ENCODE measurements at places on chromosomes 12 and 14.

DNA sequence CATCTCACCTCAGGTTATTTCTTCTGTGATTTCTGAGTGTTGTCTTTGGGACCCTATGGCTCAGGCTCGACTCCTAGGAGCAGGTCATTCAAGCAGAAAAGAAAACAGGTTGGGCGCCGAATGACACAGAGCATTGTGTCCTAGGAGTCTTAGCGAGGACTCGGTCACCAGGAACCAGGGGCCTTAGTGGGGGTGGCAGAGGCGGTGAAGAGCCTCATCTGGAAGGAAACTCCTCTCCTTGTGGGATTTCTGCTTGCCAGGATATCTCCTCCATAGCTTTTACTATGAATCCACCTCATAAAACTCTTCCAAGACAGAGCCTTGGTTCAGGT lies 630 bp downstream of the PLEKHH1 start:
- DNase-seq, result no peak

DNA sequence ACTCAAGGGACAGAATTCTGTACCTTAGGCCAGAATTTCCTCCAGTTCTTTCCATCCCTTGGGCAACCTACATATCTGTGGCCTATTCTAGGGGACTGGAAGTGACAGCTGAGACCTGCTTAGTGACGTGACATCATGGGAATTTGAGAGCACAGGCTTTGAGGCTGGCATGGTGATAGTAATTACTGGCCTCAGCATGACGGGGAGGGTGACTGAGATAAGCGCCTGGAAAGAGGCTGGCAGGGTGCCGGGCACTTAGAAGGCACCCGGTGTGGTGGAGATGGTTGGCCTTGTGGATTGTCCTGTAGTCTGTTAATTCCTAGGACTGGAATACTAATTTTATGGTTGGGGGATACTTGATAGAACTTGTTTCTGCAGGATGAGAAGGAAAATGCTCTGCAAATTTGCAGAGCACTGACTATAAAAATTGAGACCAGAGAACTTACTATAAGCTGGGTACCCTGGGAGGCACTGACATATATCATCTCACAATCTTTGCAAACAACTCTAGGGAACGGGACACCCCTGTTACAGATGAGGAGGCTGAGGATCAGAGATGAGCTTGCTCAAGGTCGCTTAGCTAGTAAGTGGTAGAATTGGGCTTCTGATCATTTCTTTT lies 42.2 kb upstream of the TBX3 start:
- no peak for DNase-seq

GRCh38 chr14:54672688-54673087 lies 105.8 kb downstream of the SAMD4A start:
- no peak for DNase-seq

- no peak for DNase-seq
These were observed 71.6 kb downstream of the ZNF641 start for GRCh38 chr12:48279101-48279500.

- peak; percentile 82 for DNase-seq
These were observed at the start of the genes BBOF1 and ENTPD5 for GRCh38 chr14:74018586-74019407. BBOF1 (plus strand) TSS chr14:74019349; CDS start chr14:74019479, 130 bp downstream. ENTPD5 (minus strand) TSS chr14:74019288; CDS start chr14:73988102, 31,186 bp downstream.

- no peak for DNase-seq
These were observed 69.2 kb upstream of the LTA4H start for GRCh38 chr12:96104566-96104965.

DNA sequence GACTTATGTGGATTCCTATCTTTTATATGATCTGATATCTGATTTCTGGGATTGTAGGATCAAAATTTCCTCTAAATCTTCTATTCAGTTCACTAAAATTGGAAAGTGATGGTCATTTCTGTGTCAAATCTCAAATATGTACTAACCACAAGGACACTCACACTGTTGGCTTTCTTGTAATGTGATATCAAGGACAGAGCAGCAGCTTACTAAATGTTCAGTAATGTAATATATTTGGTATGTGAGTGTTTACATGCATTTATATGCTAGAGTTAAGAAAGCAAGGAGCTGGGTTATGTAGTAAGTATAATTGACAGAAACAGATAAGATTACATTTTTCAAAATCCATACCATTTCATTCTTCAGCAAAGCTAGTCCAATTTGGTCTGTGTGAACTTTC lies 16.5 kb downstream of the PUS7L start:
- DNase-seq, result no peak

- no peak for DNase-seq
These were observed 66.3 kb downstream of the OTX2 start for GRCh38 chr14:56744016-56744415.

DNA sequence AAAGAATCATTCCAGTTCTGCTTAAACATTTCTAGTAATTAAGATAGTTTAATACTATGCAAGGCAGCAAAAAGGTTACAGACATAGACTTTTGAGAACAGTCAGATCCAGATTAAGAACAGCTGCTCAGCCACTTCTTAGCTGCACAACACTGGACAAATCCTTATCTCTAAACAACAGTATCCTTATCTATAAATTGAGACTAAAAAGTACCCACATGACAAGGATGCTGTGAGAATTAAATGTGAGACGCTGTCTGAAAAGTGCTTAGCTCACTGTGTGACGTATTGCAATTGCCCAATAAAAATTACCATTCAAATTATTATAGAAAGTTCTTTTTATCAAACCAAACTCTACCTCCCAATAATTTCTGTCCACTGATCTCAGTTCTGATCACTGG lies 35.5 kb downstream of the BORCS5 start:
- no peak for DNase-seq

- no peak for DNase-seq
These were observed 45.4 kb downstream of the SLC8A3 start for GRCh38 chr14:70143306-70143705.

- peak; percentile 89 for DNase-seq
These were observed 16.9 kb downstream of the ASB2 start for GRCh38 chr14:93959239-93960107.

GRCh38 chr14:73223049-73223448 lies 14.3 kb upstream of the PAPLN start:
- DNase-seq, result no peak

- DNase-seq, result no peak
These were observed 79.4 kb downstream of the SETD3 start for GRCh38 chr14:99401211-99401610.

DNA sequence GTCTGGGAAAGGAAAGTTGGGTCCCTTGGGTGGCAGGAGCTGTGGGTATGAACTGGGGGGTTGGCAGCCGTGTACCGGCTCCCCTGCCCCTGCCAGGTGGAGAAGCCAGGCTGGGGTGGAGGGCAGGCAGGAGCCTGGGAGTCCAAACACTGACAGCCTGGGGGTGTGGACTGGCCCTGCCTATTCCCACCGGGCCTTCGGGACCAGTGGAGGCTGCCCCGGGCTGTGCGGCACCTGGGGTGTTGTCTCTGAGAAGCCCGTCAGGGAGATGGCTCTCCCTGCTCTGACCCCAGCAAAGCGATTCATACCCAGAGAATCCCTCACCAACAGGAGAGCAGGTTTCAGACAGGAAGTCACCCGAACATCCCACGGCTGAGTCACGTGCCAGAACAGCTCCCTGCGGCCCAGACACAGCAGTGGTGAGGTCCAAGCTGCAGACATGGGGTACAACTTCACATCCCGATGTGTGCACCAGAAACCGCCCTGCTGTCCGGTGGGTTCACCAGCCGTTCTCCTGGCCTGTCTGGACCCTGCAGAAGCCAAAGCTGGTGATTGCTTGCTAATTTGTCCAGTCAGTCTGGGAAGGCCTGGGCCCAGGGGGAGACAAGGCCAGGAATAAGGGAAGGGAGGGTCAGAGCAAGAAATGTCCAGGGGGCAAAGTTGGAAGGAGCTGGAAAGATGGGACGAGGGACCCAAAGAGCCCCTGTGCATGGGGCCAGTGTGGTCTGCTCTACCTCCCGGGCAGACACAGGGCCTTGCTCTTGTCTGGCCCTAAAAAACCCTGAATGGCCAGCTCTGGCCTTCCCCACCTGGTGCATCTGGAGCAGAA lies 2.1 kb upstream of the GPR132 start:
- DNase-seq, result no peak

GRCh38 chr12:26340649-26341048 lies 145.3 kb downstream of the SSPN start:
- no peak for DNase-seq

DNA sequence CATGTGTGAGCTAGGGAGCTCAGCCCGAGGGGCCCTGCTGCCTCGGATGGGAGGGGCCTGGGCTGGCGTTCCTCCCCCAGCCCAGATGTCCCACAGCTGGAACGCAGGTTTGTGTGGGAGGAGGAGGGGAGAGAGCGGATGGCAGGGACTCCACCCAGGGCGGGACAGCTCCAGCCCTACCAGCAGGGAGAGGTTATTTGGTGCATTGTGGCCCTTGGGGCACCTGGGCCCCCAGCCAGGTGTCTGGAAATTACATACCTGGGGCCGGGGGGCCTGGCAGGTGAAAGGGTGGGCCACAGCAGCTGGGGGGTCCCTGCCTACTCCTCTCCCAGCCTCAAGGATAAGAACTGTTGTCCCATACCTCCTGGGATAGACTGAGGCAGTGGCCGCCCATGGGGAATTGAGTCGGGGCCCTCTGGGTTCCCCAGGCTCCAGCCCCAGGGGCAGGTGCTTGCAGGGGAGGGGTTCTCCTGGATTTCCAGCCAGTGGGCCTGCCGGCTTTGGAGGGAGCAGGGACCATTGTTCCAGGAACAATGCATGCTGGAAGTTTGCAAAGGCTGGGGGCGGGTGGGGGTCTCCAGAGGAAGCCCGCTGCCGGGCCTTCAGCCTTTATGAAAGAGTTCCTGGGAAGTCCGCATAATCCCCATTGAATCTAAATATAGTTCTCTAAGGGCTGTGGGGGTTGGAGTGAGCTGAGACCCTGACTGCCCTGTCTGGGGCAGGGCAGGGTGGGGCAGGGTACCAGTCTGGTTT lies 1.2 kb downstream of the KIF26A start:
- no peak for DNase-seq

DNA sequence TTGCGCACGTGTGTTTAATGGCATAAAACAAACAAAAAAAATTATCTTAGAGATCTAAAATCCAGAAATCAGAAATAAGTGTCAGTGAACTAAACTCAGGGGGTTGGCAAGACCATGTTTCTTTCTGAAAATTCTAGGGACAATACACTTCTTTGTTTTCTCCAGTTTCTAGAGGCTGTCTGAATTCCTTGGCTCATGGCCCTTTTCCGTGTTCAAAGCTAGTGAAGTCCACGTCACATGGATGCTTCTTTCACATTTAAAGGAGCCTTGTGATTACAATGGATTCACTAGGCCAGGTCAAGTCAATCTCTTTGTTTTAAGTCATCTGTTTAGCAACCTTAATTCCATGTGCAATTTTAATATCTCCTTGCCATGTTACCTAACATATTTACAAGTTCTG lies 22.4 kb downstream of the SLCO1B3 start:
- DNase-seq, result no peak

- DNase-seq, result no peak
These were observed 13.4 kb downstream of the ASB8 start for GRCh38 chr12:48143898-48144297.

GRCh38 chr12:106249411-106250135 lies 1.8 kb upstream of the CKAP4 start:
- DNase-seq, result no peak

- no peak for DNase-seq
These were observed 335.9 kb downstream of the ALG10 start for GRCh38 chr12:34358198-34358597.

DNA sequence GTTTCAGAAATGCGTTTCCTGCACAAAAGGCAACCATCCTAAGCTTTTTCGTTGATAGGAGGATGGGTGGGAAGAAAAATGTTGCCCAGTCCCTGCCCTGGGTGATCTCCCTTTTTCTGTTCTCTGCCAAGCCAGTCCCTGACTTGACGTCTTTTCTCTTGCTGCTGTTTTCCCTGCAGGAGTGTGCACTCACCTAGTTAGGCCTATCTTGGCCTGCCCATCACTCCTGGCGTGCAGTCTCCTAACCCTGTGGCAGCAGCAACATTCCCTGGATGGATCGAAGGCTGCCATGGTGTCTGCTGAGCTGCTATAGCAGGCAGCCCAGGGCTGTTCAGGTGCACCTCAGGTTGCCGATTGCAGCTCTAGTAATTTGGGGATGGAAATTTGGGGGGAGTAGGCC lies 1.2 kb downstream of the UNC119B start:
- DNase-seq, result no peak

DNA sequence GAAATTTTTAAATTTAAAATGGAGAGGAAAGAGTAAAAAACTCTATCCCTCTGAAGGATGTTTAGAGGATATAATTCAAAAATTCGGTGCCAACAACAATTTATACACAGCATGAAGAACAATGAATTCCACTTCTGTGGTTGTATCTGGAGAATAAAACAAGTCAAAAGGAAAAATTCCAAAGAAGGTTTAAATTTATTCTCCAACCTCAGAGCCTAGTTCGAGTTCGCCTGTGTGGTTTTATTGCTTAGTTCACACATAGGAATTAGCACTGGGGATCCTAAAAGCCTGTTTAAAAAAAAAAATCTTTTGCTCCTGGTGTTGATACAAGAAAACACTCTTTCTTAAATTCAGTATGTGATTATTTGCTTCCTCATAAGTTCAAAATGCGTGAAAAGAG lies 79.2 kb downstream of the LLPH start:
- DNase-seq, result no peak

DNA sequence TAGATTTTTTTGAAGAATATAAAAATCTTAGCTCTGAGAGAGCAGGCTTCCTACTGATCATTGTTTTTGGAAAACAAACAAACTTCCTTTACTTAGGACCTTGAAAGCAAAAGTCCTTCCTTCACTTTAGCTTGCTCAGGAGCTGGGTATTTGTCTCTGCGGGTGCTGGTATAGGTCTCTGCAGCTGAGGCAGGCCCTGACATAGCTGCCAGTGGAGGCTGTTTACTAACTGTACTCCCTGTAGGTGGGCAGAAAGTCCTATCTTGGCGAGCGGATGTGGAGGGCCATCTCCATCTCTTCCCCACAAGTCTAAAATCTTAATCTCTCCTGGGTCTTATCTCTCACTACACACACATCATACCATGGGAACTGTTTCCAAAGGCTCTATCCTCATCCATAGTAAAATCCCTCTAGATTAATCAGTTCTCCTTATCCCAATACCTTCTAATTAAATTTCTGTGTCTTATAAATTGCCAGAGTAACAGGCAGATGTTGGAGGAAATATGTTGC lies 4.1 kb upstream of the MIA2 start:
- no peak for DNase-seq

DNA sequence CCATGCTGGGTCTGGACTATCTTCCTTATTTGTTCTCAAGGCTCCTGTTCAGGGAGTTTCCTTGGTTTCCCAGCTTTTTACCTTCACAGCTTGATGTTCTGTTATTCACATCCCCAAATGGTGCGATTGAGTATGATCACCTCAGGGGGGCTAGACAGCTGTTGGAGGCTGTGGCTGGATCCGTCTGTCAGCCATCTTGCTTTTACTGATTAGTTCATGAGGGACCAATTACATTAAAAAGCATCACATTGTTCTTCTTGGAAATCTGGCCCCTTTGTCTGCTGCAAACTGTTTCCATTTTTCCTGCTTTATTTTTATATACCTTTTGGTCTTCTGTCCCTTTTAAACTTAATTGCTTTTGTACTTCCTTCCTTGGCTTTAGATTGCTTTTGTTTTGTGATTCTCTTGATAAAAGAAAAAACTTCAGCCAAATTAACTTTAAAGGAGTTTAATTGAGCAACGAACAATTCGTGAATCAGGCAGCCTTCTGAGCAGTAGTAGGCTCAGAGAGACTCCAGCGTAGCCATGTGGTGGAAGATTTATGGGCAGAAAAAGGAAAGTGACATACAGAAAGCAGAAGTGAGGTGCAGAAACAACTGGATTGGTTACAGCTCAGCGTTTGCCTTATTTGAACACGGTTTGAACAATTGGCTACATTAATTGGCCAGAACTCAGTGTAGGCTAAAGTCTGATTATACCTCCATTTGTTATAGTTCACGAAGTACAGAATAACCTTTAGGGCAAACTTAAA lies 208.7 kb downstream of the AEBP2 start:
- no peak for DNase-seq

All from activated CD4-positive, CD25-positive, alpha-beta regulatory T cell (primary cell).